ENCODE measurements at places on chromosomes 3 and 15.
A peak's percentile ranks its signal among the peaks of the same experiment; 100 is the strongest.

GRCh38 chr3:24385012-24385615 is 109.5 kb downstream of the THRB start:
- no peak for DNase-seq

DNA sequence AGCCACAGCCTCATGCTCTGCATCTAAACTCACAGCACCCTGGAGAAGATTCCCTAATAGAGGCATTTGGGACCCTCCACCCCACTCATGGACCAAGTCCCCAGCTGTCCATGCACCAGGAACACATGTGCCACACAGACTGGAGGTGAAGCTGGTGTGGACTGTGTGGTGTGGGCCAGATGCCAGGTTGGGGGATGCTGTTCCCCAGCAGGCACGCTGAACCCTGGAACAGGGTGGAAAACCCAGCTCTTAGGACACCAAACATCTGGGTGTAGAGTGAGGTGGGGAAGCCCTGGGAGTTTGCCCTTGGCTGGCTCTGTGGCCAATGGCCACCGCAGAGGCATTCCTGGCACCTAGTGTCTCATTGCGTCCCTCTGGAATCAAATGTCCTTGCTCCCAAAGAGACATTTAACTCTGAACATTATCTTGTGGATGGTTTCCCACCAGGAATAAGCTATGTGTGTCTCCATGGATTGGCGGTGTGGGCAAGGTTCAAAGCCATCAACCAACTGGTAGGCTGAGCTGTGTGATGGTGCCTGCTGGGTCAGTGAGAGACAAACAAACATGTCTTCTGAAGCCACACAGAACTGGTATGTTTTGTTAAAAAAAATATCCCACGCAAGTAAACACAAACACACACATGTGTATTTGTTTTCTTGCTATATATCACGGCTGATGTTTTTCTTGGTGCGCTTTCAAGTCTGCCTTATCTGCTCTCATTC is 65.0 kb downstream of the EXOG start:
- DNase-seq, result no peak

DNA sequence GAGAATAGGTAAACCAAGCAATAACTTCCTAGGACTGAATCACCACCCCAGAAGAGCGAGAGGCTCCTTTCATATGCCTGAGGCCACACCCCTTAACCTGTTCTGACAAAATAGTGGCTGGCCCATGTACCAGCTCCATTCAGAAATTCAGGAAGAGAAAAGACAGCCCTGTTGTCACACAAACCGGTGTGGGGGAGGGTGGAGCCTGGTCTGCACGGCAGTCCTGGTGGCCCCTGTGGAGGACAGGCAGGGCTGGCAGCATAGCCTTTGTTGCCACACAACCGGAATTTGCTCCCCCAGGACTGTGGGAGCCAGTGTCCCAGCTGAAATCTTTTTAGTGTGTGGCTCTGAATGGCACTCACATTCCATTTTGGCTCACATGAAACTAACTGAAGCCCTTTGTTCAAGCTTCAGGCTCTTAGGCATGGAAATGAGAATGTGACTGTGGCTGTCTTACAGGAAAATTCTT is 23.8 kb downstream of the RLBP1 start:
- peak; percentile 77 for DNase-seq

GRCh38 chr15:26081758-26082220 is 218.7 kb upstream of the ATP10A start:
- no peak for DNase-seq

DNA sequence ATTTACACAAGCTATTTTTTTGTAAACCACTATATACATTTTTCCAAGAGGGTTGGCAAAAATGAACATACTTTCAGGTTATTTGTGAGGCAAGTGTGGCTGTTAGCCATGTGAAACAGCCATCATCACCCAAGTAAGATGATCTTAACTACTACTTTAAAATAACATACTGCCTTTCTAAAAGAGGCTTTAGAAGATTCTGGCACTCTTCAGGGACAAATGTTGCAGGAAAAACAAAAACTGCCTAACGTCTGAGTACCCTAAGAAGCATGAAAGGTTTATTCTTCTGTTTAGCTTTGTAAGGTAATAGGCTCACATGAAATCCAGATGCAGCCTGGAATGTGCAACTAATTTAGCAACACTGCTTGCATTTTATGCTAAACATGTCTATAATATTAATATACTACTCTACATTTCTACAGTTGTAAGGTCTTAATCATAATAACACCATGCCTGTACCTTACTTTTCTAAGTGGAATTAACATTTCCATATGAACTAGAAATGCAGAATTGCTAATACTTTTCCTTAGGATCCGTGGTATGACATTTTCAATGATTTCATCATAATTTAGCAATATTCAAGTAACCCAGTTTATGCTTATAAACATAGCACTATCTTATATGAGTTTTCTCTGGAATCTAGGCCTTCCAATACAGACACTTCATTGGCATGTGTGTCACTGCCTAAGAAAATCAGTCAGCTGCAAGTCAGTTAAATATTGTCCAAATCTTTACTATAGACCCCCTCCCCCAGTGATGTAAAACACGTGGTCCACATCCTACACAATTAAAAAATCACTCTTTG is 4.5 kb upstream of the LSAMP start:
- DNase-seq, result no peak

- no peak for DNase-seq
Observed at GRCh38 chr3:47577583-47578118, 1.0 kb downstream of the CSPG5 start.

GRCh38 chr3:50227390-50228183 is 8.4 kb upstream of the GNAI2 start:
- DNase-seq, result peak; percentile 83

DNA sequence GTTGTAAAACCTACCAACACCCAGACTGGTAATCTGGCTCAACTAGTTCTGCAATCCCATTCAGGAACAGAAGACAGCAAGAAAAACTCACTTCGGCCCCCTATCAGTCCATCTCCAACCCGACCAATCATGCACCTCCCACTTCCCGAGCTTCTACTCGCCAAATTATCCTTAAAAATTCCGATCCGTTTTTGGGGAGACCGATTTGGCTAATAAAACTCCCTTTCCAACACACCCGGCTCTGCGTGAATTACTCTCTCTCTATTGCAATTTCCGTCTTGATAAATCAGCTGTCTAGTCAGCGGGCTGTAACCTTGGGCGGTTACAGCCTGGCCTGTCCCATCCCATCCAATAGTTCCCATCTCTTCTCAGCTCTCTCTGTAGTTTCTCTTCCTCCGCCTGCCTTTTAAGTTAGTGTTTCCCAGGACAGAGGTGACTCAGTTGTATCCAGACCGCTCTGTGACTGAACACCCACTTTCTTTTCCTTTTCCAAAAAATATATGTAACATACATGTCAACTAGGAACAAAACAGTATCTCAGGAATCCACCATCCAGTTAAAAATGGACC is 780 bp upstream of the ACAD9 start:
- no peak for DNase-seq

DNA sequence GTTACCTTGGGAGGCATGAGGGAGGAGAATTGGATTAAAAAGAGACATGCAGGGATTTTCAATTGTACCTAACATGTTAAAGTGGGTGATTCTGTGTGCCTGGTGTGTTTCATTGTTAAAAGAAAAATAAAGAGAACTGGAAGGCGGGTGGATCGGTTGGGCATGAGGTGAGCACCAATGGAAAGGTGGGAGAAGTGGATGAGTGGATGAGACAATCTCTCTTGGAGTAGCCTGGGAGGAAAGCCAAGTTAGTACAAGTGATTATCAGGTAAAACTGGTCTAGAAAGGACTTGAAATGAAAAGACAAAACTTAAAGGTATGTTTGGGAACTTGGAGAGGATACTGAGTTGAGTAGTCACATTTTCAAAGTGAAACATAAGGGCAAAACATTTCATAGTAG is 12.1 kb downstream of the VEPH1 start:
- no peak for DNase-seq

DNA sequence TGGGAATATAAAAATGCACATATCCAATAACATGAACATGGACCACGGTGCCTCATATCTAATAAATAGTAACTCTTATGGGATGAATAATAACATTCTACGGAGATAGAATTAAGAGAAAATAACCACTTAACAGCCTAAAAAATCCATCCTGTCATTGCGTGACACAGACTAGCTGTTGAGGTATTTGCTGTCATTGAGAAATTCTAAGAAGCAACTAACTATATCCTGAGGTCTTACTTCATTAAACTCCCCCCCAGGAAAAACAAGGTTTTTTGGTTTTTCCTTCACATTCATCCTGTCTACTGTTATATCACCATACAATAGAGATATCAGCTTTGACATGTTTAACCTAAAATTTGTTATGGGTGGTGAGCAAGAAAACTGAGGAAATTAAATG is 14.3 kb downstream of the CEP152 start:
- no peak for DNase-seq

DNA sequence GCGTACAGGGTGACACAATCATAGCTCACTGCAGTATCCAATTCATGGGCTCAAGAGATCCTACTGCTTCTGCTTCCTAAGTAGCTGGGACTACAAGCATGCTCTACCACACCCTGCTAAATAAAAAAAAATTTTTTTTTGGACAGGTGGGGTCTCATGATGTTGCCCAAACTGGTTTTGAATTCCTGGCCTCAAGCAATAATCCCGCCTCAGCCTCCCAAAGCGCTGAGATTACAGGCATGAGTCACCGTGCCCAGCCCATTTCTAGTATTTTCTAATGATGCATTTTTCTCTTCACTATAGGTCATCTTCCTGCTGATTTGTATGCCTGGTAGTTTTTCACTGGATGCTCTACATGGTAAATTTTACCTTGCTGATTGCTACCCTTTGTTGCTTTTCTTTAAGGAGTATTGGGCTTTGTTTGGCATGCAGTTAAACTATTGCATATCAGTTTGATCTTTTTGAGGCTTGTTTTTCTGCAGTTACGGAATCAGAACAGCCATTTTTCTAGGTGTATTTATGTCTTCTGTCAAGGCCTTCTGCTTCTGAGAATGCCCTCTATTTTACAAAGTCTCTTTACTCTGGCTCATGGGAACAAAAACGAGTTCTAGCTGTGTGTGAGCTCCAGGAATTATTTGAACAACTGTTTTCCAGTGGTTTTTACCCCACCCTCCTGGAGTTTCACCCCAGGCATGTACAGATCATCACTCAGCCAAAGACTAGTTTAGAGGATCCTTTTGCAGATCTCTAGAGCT is 14.2 kb upstream of the NPTN start:
- DNase-seq, result no peak

DNA sequence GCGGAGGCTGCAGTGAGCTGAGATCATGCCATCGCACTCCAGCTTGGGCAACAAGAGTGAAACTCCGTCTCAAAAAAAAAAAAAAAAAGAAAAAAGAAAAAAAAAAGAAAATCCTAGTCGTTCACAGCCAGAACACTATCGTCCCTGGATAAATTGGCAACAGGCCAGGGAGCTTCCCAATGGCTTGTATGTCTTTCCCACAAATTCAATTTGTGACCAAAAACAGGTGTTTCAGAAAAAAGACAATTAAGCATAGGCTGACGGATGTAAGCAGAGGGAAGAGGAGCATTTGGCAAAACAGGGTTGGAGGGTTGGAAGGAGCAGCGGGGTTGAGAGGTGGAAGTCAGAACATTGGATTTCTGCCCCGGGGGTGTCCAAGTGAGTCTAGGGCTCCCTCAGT is 8.5 kb downstream of the EPB42 start:
- no peak for DNase-seq

- DNase-seq, result no peak
Observed at GRCh38 chr3:116473602-116474001, 28.3 kb upstream of the LSAMP start.

GRCh38 chr3:185645596-185646381 is 59.7 kb downstream of the SENP2 start:
- DNase-seq, result no peak

DNA sequence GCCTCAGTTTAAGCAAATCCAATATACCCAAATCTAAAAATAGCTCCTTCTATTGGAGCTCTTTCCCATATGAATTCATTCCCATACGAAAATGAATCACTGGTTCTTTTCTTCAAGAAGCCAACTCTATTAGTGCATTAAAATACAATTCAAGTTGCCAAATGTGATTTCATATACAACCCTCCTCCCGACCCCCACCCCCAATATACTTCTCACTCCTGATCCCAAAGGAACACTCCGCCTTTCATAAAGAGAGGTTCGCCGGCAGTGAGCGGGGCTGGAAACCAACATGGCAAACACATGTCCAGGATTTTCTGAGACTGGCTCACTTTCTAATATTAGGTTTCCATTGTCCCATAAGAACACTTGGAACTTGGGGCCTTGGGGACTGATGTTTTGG is 48.5 kb downstream of the MAGEF1 start:
- no peak for DNase-seq

DNA sequence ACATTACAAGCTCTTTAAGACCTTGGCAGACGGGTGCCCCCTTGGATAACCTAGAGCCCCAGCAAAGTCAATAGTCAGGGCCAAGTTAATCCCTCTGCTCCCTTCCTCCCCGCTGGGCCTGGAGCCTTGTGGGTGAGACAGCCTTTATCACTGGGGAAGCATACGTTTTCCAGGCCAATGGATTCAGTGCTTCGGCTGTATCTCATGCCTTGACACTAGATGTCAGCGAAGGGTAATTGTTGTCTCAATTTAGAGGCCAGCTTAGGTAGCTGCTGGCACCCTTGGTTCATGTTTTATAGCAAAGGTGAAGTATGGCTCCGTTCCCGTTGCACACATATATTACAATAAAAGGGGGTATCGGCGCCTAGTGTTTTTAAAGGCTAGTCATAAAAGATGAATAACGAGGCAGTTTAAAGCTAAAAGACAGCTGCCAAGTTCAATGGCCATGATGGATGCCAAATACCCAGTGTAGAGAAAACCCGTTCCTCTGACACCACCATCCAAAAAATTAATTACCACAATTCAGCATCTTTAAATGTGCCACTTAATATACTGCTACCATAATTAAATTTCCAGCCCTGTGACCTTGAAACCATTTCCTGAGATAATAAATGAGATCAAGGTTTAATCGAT is 52.3 kb upstream of the BNIP2 start:
- DNase-seq, result no peak

GRCh38 chr3:139226731-139227130 is 117.1 kb upstream of the MRPS22 start:
- no peak for DNase-seq

GRCh38 chr3:55203006-55203405 is 275.1 kb upstream of the LRTM1 start:
- no peak for DNase-seq

GRCh38 chr15:101068523-101068960 is 149.4 kb downstream of the LRRK1 start:
- DNase-seq, result no peak

DNA sequence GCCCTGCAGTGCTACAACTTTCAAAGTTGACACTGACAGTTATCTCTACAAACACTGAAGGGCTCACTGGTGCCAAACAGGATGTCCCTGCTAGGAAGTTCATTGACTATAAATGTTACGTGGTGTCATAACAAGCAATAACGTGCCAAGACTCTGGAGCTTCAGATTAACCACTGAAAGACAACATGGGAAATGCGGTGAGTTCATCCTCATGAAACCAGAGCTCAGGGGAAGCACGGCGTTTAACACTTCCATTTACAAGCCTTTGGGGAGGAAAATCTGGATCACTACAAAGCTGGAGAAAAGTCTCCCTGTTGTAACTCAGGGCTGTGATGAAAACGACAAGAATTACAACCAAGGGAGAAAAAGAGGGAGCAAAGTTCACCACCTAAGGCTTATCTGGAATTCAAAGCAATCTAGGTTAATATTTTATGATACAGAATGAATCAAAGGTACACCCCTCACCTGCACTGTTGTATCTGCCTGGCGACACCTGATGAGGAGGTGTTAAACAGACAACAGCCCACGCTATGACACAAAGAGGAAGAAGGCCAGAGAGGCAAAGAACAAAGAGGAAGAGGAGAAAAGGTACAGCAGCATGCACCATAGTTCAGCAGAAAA is 27.0 kb downstream of the SHQ1 start:
- DNase-seq, result no peak

- no peak for DNase-seq
Observed at GRCh38 chr3:111236836-111237713, 165.5 kb downstream of the NECTIN3 start.

GRCh38 chr3:10554746-10555145 is 49.4 kb upstream of the ATP2B2 start:
- DNase-seq, result no peak

Measured in C1 segment of cervical spinal cord (tissue), 14 donors.